Neural progenitor cell (in vitro differentiated cells): ENCODE measurements at places on chromosomes 16 and 17.

DNA sequence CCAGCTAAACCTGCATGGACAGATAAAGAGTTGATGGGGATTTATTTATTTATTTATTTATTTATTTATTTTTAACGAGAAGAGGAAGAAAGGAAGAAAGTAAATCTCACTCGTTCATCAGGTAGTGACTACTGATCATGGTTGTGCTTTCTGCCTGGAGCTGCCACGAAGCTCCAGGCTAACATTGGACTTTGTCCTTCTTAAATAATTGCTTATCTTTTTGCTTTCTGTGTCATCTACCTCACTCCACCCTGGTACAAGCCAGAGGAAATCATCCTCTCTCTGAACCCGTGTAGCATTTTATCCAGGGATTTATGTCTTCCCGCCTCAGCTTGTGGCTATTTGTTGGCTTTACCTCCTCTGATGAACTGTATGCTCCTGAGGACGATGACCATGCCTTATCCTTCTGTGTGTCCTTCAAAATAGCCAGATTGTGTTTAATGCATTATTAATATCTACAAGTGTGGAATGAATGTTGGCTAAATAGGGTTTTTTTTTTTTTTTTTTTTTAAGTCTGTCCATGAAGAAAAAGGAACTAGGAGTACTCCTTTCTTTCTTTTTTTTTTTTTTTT, 8.0 kb upstream of the SLC12A3 start:
- no peak for DNase-seq

DNA sequence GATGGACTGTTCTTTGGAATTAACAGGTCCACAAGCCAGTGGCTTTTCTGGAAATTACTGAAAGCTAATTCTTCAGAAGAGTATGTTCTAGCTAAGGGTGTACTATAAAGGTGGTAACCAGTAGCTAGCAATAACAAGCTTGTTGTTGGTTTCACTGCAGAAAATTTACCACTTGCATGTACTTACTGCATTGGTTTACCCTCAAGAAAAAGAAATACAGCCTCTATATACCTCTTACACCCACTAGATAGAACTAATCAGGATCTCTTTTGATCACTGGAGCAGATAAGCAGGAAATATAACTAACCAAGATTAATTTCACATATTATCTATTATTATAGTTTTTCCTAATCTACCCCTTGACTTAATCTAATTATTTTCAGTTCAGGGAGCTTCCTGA, 184.9 kb upstream of the TBX2 start:
- DNase-seq, result no peak

GRCh38 chr17:33977729-33978514, 277.2 kb upstream of the CCL2 start:
- DNase-seq, result no peak

- no peak for DNase-seq
These were observed 22.1 kb downstream of the RAI1 start for GRCh38 chr17:17703140-17703919.

DNA sequence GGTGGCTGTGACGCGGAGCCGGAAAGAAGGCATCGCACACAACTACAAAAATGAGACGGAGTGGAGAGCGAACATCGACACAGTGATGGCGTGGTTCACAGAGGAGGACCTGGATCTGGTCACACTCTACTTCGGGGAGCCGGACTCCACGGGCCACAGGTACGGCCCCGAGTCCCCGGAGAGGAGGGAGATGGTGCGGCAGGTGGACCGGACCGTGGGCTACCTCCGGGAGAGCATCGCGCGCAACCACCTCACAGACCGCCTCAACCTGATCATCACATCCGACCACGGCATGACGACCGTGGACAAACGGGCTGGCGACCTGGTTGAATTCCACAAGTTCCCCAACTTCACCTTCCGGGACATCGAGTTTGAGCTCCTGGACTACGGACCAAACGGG, 4.4 kb downstream of the ENPP7 start:
- DNase-seq, result no peak

DNA sequence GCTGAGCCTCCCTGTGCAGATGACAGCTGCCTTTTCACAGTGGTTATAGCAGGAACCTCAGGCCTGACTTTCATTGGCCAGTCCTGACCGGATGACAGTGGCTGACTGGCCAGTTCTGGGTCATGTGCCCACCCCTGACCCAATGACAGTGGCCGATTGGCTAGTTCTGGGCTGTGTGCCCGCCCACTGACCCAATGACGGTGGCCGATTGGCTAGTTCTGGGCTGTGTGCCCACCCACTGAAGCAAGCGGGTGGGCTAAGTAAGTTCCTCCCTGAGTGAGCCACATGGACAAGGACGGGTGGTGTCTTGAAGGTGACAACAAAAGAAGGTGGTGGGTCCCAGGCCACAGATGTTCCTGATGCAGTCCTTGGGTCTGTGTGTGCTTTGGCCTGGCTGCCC, 9.5 kb downstream of the DEF8 start:
- DNase-seq, result peak; percentile 58

GRCh38 chr17:5747276-5747675, 163.0 kb upstream of the NLRP1 start:
- no peak for DNase-seq

DNA sequence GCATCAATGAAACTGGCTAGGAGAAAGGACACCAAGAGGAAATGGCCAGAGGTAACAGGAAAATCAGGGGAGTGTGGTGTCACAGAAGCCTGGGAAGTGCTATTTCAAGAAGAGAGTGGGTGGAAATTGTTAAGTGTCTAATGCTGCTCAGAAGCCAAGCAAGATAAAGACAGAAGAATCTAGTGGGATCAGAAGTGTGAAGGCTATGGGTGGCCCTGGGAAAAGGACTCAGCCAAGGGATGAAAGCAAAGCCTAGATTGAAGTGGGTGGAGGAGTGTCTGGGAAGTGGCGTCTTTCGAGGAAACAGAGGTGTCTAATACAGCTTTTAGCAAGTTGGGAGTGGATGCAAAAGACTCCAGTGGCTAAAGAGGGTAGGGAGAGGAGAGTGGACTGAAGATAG, 13.4 kb downstream of the PDZD9 start:
- DNase-seq, result no peak

GRCh38 chr16:53852678-53853077, 148.7 kb downstream of the FTO start:
- no peak for DNase-seq

GRCh38 chr16:62177351-62178203, 141.3 kb upstream of the CDH8 start:
- DNase-seq, result peak; percentile 19

DNA sequence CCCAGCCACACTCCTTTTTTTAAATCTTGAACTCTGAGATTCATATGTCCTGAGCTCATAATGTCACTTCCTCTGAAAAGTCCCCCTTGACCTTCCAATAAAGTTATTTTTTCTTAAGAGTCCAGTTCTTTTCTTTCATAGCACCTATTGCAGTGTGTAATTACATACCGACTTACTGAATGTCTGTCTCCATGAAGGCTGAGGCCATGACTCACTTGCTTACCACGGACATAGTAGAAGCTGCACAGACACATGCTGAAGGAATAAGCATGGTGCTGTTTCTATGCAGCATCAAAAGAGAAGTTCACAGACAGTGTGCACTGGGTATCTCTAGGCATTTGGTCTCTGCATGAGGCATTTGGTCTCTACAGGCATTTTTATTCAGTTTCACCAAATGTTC, 77.2 kb downstream of the C17orf67 start:
- DNase-seq, result no peak

- no peak for DNase-seq
These were observed 24.2 kb downstream of the PLD6 start for GRCh38 chr17:17181666-17182597.

DNA sequence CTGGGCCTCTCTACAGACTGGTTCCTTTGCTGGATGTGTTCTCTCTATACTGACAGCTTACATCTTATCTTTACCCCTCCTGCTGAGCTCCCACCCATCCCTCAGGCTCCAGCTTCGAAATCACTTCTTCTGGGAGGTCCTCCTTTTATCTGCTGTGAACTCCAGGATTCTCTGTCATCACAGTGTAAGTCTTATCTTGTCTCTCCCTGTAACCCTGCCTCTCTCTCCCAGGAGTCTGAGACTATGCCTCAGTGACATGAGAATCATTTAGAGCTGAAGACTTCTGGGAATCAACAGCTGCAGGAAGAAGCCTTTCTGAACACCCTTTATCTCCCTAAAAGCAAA, 148.1 kb upstream of the HS3ST3A1 start:
- no peak for DNase-seq
